ENCODE measurements at places on chromosomes 1 and 21. TPM values are rescaled to one million over a fixed set of nuclear protein-coding genes. Genes with fewer than 3 reads are reported as not detected.

DNA sequence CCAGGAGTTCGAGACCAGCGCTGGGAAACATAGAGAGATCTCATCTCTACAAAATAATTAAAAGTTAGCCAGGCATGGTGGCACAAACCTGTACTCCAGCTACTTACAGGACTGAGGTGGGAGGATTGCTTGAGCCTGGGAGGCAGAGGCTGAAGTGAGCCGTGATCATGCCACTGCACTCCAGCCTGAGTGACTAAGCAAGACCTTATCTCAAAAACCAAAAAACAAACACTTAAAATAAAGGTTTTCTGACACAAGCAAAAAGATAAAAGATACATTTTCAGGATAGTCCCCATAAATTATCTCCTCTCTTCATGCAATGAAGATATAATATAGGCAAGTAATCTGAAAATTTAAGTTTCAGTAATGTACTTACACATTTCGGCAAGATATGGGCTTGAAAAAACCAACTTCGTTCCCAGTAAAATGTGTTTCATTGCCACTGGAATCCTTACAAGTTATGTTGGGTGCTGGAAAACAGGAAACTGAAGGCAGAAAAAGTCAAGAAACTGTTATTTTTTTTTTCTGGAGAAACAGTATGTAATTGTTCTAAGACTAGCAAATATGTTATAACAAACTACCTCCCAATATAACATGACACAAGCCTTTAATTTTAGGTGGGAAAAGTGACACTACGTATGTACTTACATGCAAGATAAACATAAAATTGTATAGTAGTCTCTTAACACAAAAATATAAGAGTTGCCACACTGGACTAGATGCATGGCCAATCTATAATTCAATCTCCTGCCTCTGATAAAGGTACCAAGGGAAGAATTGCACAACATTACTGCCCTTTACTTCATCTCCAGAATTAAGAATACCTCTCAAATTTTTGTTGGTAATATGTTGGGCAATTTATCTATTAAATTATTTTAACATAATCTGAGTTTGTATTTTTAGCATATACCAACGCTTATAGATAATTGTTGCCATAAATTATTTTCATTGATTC lies 15.7 kb downstream of the TM2D1 start:
- DNase-seq, result no peak

- no peak for DNase-seq
These were observed 45.7 kb downstream of the NAV1 start for GRCh38 chr1:201584471-201585092.

Gene NMNAT2
- not detected for total RNA-seq

DNA sequence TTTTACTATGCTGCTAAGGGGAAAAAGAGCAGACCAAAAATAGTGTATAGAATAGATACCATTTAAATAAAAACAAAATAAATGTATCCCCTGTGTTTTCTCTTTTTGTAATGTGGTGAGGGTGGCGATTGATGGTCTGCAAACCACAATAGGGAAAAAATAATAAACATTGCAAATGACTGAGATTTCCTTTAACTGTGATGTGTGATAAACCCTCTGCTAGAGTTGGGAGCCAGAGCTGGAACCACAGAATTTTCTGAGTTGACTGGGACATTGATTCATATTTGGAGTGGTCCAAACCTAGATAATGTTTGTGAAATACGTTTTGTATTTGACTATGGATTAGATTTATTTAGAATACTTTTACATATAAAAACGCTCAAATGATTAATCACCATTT lies 70.6 kb upstream of the PTGFR start:
- no peak for DNase-seq

DNA sequence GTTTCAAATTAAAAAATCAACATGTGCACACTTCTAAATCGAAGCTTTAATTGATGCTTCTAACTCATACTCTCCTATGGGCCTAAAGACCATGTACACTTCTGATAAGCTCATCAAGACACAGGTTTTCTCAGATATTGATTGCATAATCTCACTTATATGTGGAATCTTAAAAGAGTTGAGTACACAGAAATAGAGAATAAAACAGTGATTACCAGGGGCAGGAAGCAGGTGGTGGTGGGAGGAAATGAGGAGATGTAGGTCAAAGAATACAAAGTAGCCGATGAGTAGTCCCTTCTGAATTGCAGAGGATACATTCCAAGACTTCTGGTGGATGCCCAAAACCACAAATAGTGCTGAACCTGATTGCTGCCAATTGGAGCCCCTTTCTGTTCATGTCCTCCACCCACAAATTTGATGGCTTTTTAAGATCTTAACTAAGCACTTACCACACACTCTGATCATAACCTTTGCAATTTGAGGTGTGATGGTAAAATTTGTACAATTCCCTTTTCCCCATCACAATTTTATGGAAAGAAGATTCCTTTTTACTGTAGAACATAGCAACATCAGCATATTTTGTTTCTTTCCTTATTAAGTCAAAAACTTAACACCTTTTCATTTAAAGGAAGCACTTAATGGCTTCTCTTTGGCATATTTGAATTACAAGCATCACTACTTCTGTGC lies 3.3 kb upstream of the CD1B start:
- DNase-seq, result no peak

Gene AADACL3
- not detected for total RNA-seq

Gene KIF2C
- 147 TPM for total RNA-seq

DNA sequence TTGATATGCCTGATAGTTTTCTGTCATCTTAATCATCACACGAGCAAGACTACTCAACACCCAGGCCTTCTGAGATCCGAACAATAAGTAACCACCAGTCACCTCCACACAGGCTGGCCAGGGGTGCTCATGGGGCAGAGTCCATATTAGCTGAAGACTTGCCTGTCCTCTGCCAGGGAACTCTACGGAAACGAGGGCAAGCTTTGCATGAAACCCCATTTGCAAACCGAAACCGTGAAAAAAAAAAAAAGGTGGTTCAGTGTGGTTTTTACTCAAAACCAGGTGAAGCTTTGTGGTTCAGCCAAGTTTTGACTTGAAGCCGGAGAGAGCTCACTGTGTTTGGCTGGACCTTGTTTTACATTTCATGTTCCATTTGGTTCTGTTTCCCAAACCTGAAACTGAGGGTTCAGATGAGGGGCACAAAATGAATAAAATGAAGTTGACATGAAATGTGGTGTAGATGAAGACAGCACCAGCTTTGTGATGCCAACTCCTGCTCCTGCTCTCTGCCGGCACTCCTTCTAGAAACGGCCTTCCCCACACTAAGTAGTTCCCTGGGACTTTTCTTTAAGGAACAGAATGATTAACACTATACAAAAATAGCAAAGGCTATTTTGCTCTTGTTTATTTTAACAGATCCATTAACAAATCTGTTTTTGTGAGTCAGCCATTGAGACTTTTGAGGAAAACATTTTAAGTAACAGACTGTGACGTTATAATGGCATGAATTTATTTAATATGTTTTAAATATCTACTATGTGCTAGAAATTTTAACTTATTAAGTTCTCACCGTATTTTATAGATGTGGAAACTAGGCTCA lies 74.7 kb downstream of the RUNX1 start:
- DNase-seq, result peak; percentile 69

- no peak for DNase-seq
These were observed 35.0 kb upstream of the VWA5B1 start for GRCh38 chr1:20255666-20256065.

Gene BTG3
- total RNA-seq, result 35.0 TPM

- DNase-seq, result no peak
These were observed 7.0 kb downstream of the FBLIM1 start for GRCh38 chr1:15765495-15766194.

Gene PODN
- total RNA-seq, result not detected

Gene MFAP2
- 0.37 TPM for total RNA-seq

GRCh38 chr1:55957276-55957675 lies 622.1 kb downstream of the PLPP3 start:
- DNase-seq, result no peak

- no peak for DNase-seq
These were observed 168.4 kb upstream of the C21orf91 start for GRCh38 chr21:17987382-17988101.

DNA sequence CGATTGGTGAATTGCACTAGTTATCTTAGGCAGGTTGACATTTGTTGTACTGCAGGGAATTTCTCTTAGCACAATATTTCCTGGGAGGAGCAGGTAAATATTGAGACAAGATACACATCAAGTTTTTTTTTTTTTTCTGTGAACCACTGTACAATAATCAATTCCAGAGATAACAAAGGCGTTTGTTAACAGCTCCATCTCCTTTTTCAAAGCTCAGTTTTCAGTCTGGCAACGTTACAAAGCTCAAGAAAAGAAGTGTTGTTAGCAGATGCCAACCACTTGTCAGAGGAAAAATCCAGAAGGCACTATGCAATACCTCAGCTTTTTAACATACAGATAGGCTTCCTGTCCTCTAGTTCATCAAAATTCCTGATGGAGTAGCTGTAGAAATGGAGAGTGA lies 40.9 kb upstream of the DAB1 start:
- no peak for DNase-seq
